Right renal pelvis (tissue), 4 donors: ENCODE measurements at places on chromosomes 2 and 18. TPM values are rescaled to one million over a fixed set of nuclear protein-coding genes. Genes with fewer than 3 reads are reported as not detected.

GRCh38 chr2:222447131-222447530 is 22.8 kb downstream of the SGPP2 start:
- DNase-seq: no peak

- no peak for DNase-seq
Measured at GRCh38 chr2:220946552-220946951, 625.6 kb downstream of the EPHA4 start.

GRCh38 chr2:165843351-165843750 is 49.3 kb upstream of the GALNT3 start:
- DNase-seq: no peak

DNA sequence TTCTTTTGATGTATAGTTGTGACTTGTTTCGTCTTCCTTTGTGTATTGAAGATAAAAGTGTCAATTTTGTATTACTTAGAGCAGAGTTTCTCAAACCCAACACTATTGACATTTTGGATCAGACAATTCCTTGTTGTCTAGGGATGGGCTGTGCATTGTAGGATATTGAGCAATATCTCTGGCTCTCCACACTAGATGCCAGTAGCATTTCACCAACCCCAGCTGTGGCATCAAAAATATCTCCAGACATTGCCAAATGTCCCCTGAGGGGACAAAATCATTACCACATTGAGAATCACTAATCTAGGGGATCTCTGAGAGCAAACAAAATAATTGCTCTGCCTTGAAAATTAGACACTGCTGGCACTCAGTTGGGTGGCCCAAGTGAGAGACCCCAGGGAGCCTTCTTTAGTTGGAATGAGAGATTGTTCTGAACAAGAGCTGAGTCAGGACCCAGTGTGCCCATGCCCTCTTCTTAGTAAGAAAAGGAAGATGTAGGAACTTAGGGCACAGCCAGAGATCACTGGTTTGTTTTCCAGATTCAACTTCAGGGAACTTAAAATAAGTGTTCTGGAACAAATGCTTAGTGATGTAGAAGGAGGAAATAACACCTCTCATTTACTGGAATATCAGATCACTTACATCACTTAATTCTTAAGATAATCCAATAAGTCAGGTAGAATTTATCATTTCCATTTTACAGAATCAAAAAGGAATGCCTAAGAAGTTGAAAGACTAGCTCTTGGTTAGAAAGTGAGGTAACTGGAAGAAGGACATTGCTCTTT is 466.6 kb upstream of the TNP1 start:
- DNase-seq: no peak

GRCh38 chr2:204340511-204340910 is 204.8 kb upstream of the PARD3B start:
- no peak for DNase-seq

DNA sequence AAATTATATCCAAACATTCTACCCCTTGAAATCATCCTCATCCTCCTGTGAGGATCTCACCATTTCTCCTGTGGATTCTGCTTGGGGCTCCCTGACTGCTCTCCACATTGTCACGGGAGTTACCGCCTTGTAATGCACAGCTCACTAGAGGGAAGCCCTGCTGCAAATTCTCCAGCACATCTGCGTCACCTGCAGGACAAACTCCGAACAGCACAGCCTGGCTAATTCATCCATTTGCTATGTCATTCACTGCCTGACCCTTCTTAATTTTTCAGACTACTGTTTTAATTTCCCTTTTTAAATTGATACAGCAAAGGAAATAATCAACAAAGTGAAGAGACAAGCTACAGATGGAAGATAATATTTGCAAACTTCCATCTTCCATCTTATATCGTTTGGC is 627.4 kb downstream of the FBXO15 start:
- DNase-seq: no peak

GRCh38 chr2:69279211-69279610 is 107.8 kb downstream of the GFPT1 start:
- no peak for DNase-seq

DNA sequence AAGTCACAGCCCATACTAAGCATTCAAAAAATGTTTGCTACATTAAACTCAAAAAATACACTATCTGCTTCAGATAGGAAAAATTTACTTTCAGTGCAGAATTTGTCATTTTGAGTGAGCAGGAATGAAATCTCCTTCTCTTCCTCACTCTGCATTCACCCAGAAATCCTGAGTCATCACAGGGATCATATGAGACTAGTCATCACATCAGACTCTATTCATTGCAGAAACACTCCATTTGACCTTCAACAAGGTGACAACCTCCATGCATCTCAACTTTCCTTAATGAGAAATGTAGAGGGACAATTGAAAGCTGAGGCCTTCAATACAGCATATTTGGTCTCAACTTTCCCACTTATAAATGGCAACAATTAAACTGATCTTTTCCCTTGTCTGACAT is 130.4 kb upstream of the CYP26B1 start:
- DNase-seq: no peak

DNA sequence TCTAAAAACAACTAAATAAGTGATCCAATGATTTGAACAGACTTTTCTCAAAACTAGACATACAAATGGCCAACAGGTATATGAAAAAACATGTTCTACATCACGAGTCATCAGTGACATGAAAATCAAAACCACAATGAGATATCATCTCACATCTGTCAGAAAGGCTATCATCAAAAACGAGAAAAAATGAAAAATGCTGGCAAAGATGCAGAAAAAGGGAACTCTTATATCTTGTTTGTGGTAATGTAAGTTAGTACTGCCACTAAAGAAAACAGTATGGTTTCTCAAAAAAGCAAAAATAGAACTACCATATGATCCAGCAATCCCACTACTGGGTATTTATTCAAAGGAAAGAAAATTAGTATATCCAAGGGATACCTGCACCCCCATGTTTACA is 255.3 kb upstream of the FBXO11 start:
- DNase-seq: no peak

GRCh38 chr2:18063826-18064470 is 185.5 kb downstream of the KCNS3 start:
- DNase-seq: no peak

- no peak for DNase-seq
Measured at GRCh38 chr2:238659231-238659630, 188.7 kb upstream of the TWIST2 start.

DNA sequence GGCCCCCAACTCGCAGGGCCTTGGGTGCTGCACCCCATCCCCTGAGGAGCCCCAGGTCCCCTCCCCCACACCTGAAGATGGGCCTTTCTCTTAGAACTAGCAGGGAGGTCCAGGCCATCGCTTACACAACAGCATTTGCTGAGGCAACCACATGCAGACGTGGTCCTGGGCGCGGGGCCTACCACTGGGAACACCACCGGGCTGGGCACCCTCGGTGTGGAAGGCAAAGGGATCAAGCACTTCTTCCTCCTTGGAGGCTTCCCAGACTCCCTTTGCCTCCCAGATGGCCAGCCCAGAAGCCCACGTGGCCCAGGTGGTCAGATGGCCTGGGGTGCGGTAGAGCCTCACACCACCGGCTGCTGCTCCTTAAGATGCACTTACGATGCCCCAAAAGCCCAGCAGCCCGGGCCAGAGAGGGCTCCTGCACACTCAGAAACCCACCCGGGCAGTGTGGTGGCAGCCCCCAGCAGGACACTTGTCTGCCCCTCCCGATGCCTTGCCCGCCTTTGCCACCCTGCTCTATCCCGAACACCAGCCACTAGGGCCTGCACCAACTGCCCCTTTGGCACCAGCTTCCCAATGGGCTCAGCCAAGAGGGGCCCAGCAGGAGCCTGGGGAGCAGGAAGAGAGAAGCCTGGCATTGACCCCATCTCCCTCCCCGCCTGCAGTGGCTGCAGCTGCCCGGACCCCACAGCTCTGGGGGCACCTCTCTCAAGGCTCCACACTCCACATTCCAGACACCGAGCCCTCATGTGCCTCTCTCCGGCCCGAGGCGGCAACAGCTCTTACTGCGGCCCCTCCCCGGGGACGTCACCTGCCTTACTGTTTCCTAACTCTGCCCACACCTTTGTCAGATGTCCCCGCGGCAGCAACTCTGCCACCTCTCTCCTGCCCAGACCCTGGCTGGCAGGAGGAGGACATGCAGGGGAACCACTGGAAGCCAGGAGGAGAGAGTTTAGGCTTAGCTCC is 13.9 kb upstream of the MLPH start:
- DNase-seq: no peak

- DNase-seq: no peak
Measured at GRCh38 chr2:240220371-240220770, 79.9 kb upstream of the OTOS start.

GRCh38 chr2:168355121-168355520 is 101.0 kb upstream of the CERS6 start:
- no peak for DNase-seq

GRCh38 chr2:234528410-234529148 is 31.7 kb upstream of the ARL4C start:
- no peak for DNase-seq

DNA sequence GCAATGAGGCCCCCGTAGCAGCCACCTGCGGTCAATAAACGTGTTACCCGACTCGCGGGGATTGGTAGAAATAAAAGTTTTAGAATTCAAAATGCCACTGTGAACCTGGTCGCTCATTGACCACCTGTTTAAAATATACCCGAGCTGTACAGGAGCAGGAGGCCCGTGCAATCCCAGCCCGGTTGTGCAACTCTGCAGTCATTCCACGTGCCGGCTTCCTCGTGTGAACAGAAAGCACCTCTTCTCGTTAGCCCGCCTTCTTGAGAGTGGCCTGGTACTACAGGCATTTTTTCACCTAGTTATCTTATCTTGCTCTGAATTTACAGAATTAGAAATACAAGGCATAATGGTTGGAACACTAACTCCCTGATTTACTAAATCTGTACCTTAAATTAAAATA is 660.7 kb downstream of the GALR1 start:
- no peak for DNase-seq

DNA sequence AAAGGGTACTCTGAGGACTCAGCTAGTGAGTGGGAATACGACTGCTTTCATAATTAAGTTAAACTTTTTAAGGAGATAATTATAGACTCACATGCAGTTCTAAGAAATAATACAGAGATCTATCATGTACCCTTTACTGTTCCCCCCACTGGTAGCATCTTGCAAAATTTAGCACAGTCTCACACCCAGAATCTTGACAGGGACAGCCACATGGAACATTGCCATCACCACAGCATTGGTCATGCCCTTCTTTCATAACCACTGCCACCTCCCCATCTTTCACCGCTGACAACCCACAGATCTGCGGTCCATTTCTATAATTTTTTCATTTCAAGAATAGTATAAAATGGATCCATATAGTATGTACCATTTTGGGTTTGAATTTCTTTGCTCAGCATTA is 37.8 kb downstream of the ARHGEF4 start:
- DNase-seq: no peak

DNA sequence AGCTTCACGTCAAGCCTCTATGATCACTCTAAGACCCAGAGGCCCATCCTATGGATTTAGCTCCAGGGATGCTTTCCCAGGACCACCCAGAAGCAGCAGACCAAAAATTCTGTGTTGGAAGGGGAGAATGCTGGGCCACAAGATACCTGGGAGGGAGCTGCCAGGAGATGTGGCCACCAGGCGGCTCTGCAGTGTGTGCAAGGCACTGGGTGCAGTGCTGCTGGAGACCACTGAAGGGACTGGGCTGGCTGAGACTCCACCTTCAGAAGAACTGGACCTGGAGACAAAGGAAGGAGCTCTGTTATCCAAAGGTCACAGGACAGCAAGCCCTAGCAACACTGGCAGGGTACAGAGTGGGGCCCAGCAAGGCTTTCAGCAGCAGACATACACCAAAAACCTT is 34.0 kb downstream of the KANSL3 start:
- DNase-seq: no peak

- DNase-seq: no peak
Measured at GRCh38 chr2:191679818-191680600, 2.1 kb downstream of the NABP1 start.

- DNase-seq: no peak
Measured at GRCh38 chr2:240245706-240246105, 105.2 kb upstream of the OTOS start.

The RNF144A gene
- 54.2 TPM for polyA plus RNA-seq

The PCARE gene
- 0.40 TPM for polyA plus RNA-seq

The CD8B2 gene
- 0.18 TPM for polyA plus RNA-seq

The ZC3H15 gene
- 98.7 TPM for polyA plus RNA-seq

The SLC16A14 gene
- 5.5 TPM for polyA plus RNA-seq

The MRPL30 gene
- polyA plus RNA-seq: 54.9 TPM

The MC4R gene
- polyA plus RNA-seq: 0.17 TPM

The DTNB gene
- polyA plus RNA-seq: 16.4 TPM

The MAP3K20 gene
- 28.8 TPM for polyA plus RNA-seq
